Mesothelial cell of epicardium (in vitro differentiated cells): ENCODE measurements at places on chromosomes 6 and 20.

- DNase-seq: no peak
Measured at GRCh38 chr20:34074101-34074760, 37.8 kb downstream of the EIF2S2 start.

- DNase-seq: no peak
Measured at GRCh38 chr6:14350210-14350609, 232.6 kb downstream of the CD83 start.

- no peak for DNase-seq
Measured at GRCh38 chr6:26000366-26001144, 38.0 kb downstream of the TRIM38 start.

- DNase-seq: no peak
Measured at GRCh38 chr20:19594896-19595295, 163.2 kb upstream of the RIN2 start.

DNA sequence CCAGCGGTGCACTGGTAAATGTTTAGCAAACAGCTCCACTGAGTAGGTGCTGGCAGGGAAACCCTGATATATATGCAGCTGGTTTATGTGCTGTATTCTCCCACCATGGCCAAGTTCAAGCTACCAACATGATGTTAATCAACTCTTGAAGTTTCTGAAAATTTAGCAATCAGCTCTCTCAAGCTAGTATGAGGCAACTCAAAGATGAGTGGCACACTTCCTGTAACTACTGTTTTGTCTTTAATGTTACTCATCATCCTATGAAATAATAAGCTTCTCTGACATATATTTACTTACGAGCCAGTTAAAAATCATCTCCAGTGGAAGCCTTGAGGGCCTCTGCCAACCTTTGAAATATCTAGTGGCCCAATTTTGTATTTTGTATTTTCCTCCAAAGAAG lies 54.7 kb downstream of the TRMT6 start:
- no peak for DNase-seq

DNA sequence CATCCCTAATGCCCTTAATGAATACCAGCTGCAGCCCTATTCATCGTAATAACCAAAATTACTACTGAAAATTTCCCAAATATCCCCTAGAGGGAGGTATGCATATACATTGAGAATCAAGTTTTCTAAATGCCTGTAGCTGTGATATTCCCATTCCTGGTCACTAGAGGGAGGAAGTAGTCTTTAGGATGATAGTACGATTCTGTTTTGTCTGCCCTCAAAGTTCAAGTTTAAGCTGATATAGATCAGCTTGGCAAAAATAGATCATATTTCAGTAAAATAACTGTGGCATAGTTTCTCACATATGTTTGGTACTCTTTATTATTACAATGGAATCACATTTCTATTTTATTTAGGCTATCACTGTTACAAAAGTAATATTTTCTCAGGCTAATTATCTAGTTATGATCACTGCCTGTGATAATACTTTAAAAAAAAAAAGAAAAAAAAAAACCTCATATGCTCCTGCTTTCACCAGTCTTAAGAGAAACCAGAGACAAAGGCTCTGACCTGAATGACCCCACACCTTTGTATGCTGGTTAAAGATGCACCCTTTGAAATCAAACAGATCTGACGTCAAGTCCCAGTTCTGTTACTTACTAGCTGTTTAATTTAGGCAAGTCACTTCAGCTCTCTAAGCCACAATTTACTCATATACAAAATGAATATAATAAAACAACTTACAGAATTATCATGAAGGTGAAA lies 11.0 kb downstream of the TSPYL1 start:
- no peak for DNase-seq

DNA sequence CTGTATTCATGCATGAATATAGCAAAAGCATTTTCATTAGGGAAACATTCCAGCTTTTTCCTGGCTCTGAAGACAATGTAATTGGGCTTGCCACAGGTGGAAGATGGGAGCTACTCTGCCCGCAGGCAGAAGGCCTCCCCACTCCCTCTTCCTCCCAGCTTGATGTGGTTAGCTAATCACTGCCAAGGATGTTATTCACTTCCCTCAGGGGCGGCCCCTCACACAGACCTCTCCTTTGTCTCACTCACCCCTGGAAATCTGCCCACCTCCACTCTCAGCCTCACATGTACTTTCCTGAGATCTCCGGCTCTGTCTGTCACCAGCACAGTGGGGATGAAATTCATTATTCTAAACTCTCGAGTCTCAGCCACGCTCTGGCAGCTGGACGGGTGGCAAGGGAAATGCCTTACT lies 100.7 kb downstream of the ANKRD60 start:
- DNase-seq: no peak

DNA sequence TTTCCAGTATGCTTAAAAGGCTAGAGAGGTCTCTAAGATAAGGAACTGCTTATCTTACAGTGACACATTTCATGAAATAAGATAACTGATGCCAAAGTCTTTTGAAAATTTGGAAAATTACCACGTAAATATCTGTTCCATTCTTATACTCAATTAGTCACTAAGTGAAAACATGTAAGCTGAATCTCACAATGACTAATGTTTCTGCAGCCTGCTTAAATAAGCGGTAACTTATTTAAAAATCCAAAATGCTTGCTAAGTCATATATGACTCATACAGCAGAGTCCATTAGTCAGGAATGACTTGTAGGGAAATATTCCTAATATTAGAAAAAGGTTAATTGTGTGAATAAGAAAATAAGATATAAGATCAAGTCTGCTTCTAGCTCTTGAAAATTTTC lies 27.8 kb upstream of the LGSN start:
- DNase-seq: no peak

DNA sequence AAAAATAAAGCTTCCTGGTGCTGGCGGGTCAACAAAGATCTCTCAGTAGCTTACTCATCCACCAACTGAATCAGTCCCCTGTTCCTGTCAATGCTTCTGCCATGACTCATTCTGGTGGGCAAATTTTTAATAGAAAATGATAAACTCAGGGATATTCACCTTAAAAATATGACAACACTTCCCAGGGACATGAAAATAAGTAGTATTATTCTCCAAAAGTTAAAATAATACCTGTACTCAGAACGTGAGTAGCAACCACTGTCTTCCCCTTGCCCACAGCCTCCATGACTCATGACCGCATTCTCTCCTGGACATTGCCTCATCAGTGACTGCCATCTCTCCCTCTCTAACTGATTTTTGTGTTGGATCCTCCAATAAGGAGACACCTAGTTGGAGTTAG lies 552.3 kb downstream of the KIF16B start:
- no peak for DNase-seq
